ENCODE measurements at places on chromosomes 11 and 22. TPM values are rescaled to one million over a fixed set of nuclear protein-coding genes. Genes with fewer than 3 reads are reported as not detected.

- no peak for DNase-seq
Measured at GRCh38 chr11:114401311-114401710, 845 bp downstream of the RBM7 start.

DNA sequence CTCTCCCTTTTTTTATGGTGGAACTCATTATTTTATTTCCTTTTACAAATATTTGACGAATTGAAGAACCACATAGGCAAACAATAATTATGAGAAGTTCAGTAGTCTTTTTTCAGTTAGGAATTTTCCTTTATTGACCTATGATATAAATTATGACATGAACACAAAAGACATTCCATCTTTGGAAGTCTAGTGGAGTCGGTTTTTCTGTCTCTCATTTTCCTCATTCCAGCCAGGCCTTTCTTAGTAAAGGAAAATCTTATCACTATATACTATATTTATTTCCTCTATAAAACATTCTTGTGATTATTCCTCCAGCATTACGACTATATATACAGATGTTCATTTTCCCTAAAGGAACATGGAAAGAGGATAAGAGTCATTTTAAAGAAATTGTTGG is 1046.1 kb downstream of the DLG2 start:
- DNase-seq = no peak

Gene NLRX1
- 13.2 TPM for total RNA-seq

Gene SCN4B
- total RNA-seq = 1.3 TPM

GRCh38 chr22:29269230-29269604 is 1.1 kb downstream of the EWSR1 start:
- DNase-seq = no peak

- DNase-seq = no peak
Measured at GRCh38 chr11:73280626-73281025, 8.5 kb downstream of the P2RY6 start.

Gene ACRV1
- not detected for total RNA-seq

- DNase-seq = peak; percentile 86
Measured at GRCh38 chr11:124763156-124763947, 1.3 kb upstream of the ESAM start.

GRCh38 chr11:128776424-128777284 is 82.8 kb downstream of the FLI1 start:
- DNase-seq = no peak

Gene CHST1
- 0.55 TPM for total RNA-seq

Gene SYCE3
- not detected for total RNA-seq

- no peak for DNase-seq
Measured at GRCh38 chr11:93587858-93588581, 44.8 kb upstream of the SMCO4 start.

Gene RIMBP3B
- not detected for total RNA-seq

GRCh38 chr11:77064648-77065217 is 2.0 kb upstream of the CAPN5 start:
- DNase-seq = peak; percentile 44

Gene DERL3
- 0.36 TPM for total RNA-seq

Gene CASP5
- not detected for total RNA-seq
